ENCODE measurements at places on chromosomes 6 and 20.

- no peak for DNase-seq
Measured at GRCh38 chr20:41783423-41784208, 165.4 kb upstream of the CHD6 start.

DNA sequence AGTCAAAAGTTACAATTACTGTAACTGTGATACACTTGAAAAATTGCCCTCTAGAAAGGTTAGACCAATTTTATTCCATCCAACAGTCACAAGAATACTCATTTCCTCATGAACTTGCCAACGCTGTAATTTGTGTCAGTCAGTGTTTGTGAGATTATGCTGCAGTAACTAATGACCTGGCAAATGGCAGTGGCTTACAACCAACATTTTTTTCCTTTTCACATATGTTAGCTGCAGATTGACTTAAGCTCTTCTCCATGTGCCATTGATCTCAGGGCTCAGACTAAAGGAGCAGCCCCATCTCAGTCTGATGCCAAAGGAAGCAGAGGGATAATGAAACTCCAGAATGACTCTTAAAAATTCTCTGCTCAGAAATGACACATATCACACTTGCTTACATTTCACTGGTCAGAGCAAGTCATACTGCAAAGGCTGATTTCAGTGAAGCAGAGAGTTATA, 92.3 kb upstream of the ELOVL5 start:
- no peak for DNase-seq

- no peak for DNase-seq
Measured at GRCh38 chr6:44540881-44541280, 153.4 kb downstream of the CDC5L start.

DNA sequence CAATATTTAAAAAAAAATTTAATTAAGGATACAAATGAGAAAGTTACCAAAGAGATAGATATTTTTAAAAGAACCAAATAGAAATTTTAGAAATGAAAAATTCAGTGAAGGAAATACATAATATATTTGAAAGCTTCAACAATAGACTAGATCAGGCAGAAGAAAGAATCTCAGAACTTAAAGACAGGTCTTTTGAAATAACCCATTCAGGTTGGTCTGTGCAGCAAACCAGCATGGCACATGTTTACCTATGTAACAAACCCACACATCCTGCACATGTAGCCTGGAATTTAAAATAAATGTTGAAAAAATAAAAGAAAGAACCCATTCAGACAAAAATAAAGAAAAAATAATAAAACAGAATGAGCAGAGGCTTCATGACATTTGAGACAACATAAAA, 221.1 kb upstream of the ID4 start:
- DNase-seq, result no peak

DNA sequence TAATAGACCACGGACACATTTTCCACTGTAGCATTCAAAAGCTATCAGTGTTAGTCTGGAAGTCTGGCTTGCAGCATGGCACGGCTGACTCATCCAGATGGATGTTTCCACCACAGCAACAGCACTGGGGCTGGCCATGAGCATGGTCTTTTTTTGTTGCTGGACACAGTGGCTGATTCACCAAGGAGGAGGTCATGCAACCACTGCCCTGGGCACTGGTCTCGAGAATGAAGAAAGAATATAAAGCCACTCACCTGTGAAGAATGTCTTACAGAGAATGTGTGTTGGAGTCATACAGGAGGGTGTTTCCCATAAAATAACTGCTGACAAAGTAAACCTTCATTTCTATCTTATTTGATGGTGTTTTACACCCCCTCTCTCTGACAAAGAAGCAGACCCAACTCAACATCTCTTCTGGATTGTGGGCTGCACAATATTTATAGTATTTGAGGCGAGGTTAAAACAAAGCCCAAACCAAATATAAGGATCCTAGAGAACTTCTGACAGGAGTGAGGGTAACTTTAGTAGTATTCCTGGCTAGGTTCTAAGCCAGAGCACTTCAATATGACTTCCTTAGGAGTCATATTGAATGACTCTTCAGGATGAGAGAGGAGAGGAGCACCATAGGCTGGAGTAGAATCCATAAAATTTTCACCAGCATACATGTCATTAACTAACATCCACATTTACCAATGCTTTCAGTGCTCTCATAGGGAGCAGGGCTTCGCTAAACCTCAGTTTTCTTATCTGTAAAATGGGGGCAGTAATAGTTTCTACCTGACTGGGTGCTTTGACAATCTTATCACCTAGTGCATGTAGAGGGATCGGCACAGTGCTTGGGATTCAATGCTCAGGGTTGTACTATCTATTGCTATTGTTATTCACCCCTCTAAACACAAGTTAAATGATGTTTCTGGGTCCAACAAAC, 121.4 kb downstream of the KIF13A start:
- DNase-seq, result peak; percentile 62

GRCh38 chr20:63635431-63636141, 8.7 kb upstream of the GMEB2 start:
- no peak for DNase-seq

- DNase-seq, result no peak
Measured at GRCh38 chr20:40241596-40242343, 447.3 kb downstream of the MAFB start.

DNA sequence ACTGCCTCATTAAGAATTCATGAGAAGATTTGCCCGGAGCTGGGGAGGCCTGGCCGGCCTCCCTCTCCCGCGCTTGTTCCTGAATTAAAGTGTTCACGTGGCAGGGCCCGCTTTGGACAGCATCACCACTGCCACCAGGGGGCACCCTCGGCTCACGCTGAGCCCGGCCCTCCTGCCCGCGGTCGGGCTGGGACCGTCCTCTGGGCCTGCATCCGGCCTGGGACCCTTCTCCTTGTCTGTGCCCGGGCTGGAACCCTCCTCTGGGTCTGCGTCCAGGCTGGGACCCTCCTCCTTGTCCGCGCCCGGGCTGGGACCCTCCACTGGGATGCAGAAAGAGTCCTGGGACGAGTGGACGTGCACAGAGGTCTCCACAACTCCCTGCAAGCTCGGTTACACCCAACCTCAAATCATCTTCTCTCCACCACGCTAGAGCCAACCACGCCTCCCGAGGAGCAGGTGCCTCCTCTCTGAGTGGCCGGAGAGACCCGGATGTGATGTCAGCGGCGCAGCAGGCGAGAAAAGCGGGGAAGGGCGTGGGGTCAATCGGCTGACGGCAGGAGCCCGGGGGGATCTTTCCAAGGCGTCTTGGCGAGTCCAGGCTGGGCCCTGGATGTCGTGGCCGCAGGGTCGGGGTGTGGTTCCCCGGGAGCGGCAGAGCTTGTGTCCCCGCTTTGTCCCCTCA, 50.9 kb upstream of the DACT2 start:
- DNase-seq, result no peak

- DNase-seq, result no peak
Measured at GRCh38 chr20:8082025-8082424, 50.0 kb upstream of the PLCB1 start.

GRCh38 chr6:21091411-21091810, 502.1 kb upstream of the SOX4 start:
- no peak for DNase-seq

- DNase-seq, result no peak
Measured at GRCh38 chr6:41502917-41503671, 43.1 kb upstream of the FOXP4 start.

DNA sequence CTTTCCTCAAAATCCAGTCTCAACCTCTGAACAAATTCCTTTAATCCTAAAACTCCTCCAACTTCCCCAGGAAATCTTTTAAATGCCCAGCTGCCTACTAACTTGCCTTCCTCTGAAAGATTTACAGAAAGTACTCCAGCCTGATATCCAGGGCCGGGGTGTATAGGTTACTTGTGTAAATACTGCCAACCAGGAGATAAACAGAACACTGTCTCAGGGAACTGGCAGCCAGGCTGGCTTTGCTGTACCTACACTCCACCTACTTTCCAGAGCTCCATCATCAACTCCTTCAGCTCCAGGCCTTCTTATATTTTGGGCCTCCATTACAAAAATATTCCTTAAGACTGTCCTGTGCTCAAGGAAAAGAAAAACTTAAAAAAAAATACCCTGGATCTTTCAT, 85.9 kb downstream of the CEP162 start:
- DNase-seq, result no peak

DNA sequence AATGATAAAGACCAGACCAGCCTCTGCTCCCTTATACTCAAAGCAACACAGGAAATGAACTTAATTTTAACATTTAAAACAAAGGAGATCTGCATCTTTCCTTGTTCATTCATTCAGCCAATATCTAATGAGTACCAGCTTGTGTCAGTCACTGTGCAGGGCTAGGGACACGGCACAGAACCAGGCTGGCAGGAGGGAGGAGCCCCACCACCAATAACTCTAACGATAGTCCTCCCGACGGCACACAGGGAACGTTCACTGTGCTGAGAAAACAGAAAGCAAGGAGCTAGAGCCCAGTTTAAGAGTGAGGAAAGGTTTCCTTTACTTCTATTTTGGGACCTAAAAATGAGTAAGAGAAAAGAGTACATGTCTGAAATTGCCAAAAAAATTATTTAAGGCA, 9.9 kb downstream of the ETV7 start:
- no peak for DNase-seq

GRCh38 chr20:23753589-23753988, 2.9 kb upstream of the CST1 start:
- no peak for DNase-seq

Data from occipital lobe (tissue), 3 donors.